ENCODE measurements at places on chromosomes 5 and 9. TPM values are rescaled to one million over a fixed set of nuclear protein-coding genes. Genes with fewer than 3 reads are reported as not detected.

DNA sequence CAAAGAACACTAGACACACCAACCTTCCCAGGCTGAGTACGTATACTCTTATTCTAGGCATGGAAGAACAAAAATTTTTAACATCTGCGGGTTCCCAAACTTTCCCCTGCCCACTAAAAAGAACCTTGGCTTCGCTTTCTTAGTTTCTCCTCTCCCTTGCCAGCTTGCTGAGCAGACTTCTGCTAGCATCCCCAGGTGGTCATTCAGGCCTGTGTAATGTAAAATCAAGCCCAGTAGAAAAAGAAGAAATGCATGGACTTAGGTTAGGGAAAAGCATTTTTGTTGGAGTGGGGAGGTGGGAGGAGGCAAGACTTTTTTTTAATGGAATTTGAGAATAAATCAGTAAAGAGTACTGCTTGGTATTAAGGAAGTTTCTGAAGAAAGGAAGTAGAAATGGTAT, 331.0 kb upstream of the TLE4 start:
- no peak for DNase-seq

DNA sequence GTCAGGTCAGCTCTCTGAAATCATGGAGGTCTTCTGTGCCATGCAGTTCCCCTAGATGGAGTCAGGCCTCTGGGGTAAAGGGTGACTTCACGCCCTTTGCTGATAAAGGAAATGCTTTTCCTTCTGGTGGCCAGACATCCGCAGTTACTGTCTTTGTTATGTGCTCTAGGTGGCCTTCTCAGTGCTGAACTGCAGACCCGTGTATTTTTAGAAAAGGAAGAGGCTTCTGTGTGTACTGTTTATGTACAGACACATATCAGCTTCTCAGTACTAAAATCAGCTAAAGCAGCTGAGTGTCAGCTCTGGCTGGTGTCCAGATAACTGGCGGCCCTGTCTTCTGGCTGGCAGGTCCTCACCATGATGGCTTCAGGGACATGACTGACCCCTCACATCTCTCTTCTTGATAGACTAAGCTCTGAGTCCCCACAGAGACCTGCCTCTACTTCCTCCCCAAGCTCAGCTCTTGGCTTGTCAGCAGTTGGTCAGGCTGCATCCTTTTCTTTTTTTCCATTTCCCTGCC, 75.3 kb downstream of the ARHGAP26 start:
- peak; percentile 46 for DNase-seq

DNA sequence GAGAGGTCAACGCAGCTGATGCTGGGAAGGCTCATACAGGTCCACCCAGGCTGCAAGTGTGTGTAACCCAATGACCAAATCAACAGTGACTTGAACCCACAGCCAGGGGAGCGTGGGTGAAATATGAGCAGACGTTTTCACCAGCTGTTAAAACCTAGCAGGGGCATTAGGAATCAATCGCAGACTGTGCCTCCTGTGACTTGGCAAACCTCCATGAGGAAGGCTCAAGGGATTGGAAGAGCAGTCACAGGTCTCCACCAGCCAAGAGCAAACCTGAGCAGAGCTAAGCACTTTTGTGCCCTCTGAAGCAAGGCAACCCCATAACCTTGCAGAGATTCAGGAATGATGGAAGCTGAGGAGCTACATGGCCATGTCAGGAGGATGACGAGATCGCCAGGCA, 25.5 kb downstream of the INSYN2B start:
- no peak for DNase-seq

- peak; percentile 28 for DNase-seq
Observed at GRCh38 chr5:102760815-102761214, 5.7 kb downstream of the PAM start.

Gene LVRN
- 0.17 TPM for total RNA-seq

Gene SAXO1
- total RNA-seq: not detected

All from dermis blood vessel endothelial cell (primary cell).